Hematopoietic multipotent progenitor cell treated with erythropoietin and hydrocortisone succinate and interleukin-3 and kit ligand, for 17 days (in vitro differentiated cells): ENCODE measurements at places on chromosomes 7 and 10.

GRCh38 chr7:154997840-154998370, 5.0 kb downstream of the PAXIP1 start:
- DNase-seq = no peak

GRCh38 chr10:15361131-15361530, 10.0 kb downstream of the FAM171A1 start:
- no peak for DNase-seq

- DNase-seq = no peak
These were observed 21.4 kb downstream of the DPCD start for GRCh38 chr10:101609481-101609880.

- no peak for DNase-seq
These were observed 11.3 kb downstream of the CPA2 start for GRCh38 chr7:130277763-130278643.

- DNase-seq = no peak
These were observed 1178.5 kb upstream of the C7orf33 start for GRCh38 chr7:147412109-147412508.

DNA sequence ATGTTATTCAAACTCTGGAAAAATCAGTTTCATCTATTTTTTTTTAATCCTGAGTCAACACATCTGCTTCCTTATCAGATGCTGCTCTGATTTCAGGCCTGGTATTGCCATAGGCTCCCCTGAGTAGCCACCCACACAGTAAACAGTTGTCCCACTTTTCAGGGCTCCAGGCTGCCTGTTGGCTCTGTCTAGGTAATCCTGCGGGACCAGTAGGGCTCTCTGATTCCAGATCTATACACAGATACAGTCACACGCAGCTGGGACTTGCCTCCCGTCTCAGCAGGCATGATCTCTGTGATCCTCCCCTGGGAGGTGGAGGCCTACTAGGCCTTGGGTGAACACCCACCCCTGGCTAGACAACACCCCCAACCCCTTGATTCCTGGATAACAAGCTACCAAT, 206.1 kb downstream of the CREB5 start:
- no peak for DNase-seq

DNA sequence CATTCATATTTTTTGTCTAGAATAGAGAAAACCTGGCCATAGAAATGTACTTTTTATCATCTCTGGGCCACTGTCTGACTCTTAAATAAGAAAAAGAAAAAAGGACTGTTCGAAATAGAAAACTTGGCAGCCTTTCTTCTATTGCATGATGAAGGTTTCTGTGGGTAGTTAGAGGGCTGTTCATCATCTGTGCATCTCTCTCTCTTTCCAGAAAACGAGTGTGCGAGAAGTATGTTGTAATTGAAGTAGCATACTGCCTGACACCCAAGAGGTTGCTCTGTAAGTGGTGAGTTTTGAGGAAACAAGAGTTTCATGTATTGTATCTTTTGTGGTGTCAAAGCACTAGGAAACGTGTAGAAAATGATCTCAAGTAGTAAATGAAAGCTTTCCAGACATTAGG, 343.2 kb upstream of the TMEM229A start:
- DNase-seq = no peak

DNA sequence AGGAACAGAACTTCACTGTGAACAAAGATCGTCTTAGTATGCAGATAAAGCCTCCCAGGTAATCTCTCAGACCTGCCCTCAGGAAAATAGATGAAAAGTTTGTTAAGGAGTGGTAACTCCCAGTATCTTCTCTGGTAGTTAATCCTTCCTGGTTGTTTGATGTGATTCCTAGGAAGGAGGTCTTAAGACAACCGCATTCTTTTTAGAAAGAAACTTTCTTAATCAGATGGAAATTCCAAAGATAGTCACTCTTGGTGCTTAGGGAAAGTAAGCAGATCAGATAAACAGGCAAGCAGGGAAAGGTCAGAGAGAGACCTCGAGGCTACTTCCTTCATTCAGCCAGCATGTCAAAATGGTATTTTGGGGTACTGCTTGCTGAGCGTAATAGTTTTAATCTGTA, 30.5 kb upstream of the ARMC3 start:
- DNase-seq = no peak

DNA sequence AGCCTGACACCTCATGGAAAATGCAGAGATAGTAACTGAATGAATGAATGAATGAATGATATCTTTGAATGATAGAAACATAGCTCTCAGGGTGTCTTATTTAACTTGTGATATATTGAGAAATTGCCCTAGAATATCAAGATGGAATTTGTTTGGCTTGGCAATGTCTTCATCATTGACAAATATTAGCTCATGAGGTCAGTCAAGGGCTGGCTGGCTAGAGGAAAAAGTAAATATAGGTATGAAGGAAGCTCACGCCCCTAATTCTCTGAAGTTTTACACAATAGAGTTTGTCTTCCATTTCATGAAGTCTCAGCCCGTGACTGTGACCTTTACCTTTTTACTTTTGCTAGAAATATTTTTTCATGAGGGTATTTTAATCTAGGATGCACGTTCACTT, 305.2 kb downstream of the ADARB2 start:
- no peak for DNase-seq

DNA sequence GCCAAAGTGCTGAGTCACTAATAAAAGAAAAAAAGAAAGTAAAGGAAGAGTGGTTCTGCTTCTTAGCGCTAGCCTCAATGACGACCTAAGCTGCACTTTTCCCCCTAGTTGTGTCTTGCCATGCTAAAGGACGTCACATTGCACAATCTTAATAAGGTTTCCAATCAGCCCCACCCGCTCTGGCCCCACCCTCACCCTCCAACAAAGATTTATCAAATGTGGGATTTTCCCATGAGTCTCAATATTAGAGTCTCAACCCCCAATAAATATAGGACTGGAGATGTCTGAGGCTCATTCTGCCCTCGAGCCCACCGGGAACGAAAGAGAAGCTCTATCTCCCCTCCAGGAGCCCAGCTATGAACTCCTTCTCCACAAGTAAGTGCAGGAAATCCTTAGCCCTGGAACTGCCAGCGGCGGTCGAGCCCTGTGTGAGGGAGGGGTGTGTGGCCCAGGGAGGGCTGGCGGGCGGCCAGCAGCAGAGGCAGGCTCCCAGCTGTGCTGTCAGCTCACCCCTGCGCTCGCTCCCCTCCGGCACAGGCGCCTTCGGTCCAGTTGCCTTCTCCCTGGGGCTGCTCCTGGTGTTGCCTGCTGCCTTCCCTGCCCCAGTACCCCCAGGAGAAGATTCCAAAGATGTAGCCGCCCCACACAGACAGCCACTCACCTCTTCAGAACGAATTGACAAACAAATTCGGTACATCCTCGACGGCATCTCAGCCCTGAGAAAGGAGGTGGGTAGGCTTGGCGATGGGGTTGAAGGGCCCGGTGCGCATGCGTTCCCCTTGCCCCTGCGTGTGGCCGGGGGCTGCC, at the start of gene IL6:
TSS of gene IL6 (plus strand) at position 294 of the 807 bp plus-strand sequence. CDS start at position 357, 63 bp downstream.
- DNase-seq = no peak

DNA sequence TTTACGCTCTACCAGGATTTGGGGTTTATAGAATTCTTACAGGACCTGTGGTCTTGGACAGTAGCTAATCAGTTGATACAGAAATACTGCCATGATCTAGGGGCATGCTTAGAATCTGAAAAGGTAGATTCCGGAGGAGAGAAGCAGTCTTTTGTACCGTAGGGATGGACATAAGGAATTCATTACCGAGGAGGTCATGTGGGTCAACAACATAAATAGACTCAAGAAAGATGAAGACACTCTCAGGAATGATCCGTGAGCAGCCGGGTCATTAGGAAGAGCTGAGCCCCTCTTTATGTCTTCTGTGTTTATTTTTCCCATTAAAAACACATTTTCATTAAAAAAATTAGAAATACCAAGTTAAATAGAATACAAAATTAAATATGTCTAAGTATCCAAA, 160.1 kb upstream of the TNS3 start:
- no peak for DNase-seq

DNA sequence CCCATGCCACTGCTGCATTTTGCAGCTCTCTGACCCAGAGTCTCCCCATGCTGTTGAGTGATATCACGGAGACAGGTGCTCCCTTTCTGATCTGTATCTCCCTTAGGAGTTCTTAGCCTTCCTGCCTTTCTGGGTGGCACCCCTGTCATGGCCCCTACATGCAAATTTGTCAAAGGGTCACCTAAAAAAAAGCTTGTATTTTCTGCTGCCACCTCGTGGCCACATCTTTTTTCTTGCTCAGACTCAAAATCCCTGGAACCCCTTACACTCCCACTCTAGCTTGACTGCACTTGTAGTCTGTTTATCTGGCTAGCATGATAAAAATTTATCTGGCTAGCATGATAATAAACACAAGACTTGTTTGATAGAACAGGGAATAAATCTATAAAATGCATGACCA, 809.1 kb downstream of the SORCS1 start:
- no peak for DNase-seq

DNA sequence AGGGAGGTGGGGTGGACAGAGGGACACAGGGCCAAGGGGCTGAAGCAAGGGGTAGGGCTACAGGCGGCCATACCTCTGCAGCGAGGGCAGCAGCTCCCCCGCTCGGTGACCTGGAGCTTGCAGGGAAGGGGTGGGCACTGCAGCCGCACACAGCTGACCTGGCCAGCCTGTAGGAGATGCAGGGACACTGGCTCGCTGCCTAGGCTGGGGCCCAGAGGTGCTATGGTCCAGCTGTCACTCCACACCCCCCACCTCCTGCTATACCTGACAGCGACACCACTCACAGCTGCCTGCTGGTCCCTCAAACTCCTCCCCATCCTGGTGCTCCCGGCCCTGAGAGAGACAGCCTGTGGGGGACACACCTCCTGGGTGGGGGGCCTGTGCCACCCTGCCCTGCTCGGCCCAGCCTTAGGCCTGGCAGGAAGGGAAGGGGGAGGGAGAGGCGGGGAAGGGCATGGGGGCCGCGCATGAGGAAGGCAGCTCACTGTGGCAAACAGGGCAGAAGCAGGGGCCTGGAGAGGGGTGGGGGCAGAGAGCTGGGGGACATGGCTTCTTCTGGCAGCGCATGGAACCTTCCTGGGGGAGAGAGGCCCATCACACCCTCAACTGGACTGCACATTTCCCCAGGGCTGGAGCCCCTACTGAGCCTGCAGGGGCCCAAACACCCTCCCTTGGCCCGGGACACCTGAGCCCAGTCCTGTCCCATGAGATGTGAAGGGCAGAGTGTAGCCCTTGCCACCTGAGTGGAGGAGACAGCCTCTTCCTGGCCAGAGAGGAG, 23.9 kb downstream of the ATP6V1F start:
- DNase-seq = no peak

GRCh38 chr10:712575-712974, 23.1 kb upstream of the DIP2C start:
- DNase-seq = no peak

GRCh38 chr10:54262726-54263125, 538.3 kb downstream of the PCDH15 start:
- no peak for DNase-seq

- DNase-seq = no peak
These were observed 11.5 kb upstream of the SGMS1 start for GRCh38 chr10:50635286-50635685.

DNA sequence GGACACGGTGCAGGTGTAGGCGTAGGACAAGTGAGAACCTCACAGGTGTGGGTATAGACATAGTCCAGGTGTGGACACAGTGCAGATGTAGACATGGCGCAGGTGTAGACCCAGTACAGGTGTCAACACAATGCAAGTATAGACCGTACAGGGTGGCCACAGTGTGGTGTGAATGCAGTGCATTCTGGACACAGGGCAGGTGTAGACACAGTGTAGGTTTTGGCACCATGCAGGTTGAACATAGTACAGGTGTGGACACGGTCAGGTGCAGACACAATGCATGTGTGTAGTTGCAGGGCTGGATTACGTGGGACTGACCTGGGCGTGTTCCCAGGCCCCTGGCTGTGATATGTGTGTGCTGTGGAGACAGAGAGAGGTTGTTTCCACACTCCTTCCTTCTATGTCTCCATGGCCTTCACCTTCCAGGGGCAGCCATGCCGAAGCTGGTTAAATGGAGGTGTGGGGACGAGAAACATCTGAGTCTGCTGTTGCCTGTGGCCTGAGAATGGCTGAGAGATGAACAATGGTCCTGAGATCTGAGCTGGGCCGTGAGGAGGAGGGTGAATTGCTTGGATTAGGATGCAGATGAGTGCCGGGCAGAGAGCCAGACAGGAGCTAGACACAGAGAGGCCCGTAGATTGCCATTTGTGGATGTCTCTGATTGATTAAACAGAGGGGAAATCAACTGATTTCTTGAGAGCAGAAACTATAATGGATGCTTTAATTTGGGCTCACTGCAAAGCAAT, 343.9 kb upstream of the SHH start:
- no peak for DNase-seq

- no peak for DNase-seq
These were observed 42.8 kb downstream of the GRB10 start for GRCh38 chr7:50739744-50740435.

DNA sequence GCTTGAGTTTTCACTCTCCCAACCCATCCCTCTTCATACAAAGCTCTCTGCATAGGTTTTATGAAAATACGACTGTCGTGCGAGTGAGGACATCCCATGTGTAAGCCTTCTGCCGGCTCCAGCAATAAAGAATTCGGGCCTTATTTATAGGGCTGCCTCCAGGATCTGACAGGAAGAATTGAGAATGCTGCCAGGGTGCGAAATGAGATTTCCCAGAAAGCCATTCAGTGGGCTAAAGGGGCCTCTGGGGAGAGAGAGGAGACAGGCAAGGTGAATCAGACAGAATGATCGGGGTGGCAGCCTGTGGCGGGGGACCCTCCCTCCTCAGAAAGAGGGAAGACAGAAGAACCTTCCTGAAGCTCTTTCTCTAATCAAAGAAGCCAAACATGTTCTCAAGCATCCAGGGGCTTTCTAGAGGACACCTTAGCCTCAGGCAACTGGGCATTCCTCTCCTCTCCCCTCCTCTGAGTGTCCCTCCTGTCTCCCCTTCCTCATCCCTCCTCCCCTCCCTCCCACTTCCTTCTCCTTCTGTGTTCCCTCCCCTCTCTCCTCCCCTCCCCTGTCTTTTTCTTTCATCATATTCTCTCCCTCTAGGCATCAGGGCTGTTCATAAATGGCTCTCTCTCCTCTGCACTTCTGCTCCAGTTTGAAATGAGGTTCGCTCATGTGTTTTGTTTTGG, 410.9 kb downstream of the TYW1 start:
- DNase-seq = no peak

- no peak for DNase-seq
These were observed 28.6 kb downstream of the VIM start for GRCh38 chr10:17256627-17257026.

DNA sequence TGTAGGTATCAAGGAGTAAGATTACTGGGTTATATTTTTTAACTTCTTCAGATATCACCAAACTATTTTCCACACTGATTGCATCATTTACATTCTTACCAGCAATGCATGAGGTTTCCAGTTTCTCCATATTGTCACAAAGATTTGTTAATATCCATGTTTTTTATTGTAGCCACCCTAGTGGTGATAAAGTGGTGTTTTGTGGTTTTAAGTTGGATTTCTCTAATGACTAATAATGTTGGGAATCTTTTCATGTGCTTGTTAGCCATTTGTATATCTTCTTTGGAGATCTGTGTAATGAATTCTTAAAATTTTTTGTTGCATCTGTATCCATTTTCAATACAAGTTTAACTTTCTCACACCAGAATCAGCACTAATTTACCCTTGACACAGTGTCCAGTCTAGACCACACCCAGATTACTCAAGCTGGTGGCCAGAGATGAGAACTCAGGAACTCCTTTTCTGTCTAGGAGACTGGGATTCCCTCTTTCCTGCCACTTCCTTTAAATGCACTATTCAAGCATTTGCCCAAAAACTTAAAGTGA, 67.0 kb upstream of the PLXDC2 start:
- DNase-seq = no peak
